ENCODE measurements at places on chromosomes 1 and 21. TPM values are rescaled to one million over a fixed set of nuclear protein-coding genes. Genes with fewer than 3 reads are reported as not detected.
A peak's percentile ranks its signal among the peaks of the same experiment; 100 is the strongest.

DNA sequence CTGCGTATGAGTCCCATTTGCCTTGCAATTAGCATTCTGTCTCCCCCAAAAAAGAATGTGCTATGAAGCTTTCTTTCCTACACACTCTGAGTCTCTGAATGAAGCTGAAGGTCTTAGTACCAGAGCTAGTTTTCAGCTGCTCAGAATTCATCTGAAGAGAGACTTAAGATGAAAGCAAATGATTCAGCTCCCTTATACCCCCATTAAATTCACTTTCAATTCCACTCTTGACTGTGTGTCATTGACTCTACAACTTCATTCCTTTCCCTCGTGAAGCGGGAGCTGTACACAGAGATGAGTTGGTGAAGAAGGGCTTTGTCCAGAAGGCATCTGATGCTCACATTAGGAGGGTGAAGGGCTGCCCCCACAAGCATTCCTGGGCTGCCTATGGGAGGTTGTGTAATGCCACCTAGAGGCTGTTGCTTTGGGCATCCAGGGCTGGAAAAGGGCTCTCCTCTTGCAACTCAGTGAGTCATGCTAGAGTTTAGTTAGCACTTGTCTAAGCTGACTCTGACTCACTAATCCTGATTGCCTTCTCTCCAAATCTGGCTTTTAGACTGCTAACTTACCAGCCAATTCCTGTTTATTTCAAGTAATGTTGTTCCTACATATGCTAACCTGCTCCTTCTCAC, 1.8 kb downstream of the SPRR1B start:
- H3K27me3 ChIP-seq = no peaks in the 10 kb centered on the region
- no peak overlapping the region for H3K4me3 ChIP-seq
- H3K36me3 ChIP-seq = no peaks in the 10 kb centered on the region
- no peak overlapping the region for H3K27ac ChIP-seq
- DNase-seq = peak; percentile 83
- H3K4me1 ChIP-seq = no peaks in the 10 kb centered on the region

DNA sequence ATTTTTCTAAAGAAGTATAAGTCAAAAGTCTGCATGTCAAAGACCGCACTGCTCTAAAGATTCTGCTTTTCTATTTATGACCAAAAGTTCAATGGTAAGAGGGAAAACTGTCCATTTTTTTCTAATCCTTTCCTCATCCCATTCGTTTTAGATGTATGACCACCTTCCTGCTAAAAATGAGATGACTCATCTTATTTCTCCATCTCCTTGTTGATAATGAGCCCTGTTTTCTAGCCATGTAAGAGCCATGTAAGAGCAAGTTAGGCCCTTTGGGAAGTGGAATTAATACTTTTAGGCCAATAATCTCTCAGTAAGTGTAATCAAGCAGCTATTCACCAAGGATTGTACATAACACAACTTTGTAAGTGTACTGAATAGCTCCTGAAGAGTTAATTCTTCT, 475.6 kb upstream of the B3GALT2 start:
- H3K4me1 ChIP-seq = no peaks in the 10 kb centered on the region
- H3K27me3 ChIP-seq = no peaks in the 10 kb centered on the region
- no peak for DNase-seq
- no peak overlapping the region for H3K27ac ChIP-seq

GRCh38 chr1:36377791-36378492, 7.8 kb downstream of the STK40 start:
- DNase-seq = no peak
- H3K4me1 ChIP-seq = peaks cover 22% of the 10 kb centered on the region
- H3K4me3 ChIP-seq = no peak overlapping the region
- H3K27me3 ChIP-seq = no peaks in the 10 kb centered on the region
- no peak overlapping the region for H3K27ac ChIP-seq

- H3K4me3 ChIP-seq = peak overlapping the region; percentile 67
- H3K27me3 ChIP-seq = peaks cover 41% of the 10 kb centered on the region
- DNase-seq = peak; percentile 85
- H3K4me1 ChIP-seq = peaks cover 19% of the 10 kb centered on the region
These were observed 36.4 kb upstream of the HHAT start for GRCh38 chr1:210292231-210292871.

DNA sequence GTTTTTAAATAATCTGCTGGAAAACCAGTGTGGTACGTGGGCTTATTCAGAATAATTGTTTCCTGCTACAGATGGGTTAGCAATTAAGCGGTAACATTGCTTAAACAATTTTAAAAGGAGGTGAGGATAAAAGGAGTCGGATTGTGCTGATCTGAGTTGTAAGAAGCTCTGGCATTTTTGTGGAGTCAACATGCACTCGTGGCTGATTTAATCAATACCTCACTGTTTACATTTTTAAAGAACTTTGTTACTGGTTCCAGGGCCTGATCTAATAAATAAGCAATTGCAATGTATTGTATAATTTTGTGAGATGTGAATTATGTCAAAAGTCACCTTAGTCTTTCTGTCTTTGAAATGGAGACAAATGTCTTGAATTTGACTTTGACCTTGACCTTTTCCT, 474.0 kb downstream of the SETD4 start:
- no peak for DNase-seq
- no peaks in the 10 kb centered on the region for H3K4me1 ChIP-seq
- H3K36me3 ChIP-seq = no peaks in the 10 kb centered on the region
- H3K27me3 ChIP-seq = no peaks in the 10 kb centered on the region

DNA sequence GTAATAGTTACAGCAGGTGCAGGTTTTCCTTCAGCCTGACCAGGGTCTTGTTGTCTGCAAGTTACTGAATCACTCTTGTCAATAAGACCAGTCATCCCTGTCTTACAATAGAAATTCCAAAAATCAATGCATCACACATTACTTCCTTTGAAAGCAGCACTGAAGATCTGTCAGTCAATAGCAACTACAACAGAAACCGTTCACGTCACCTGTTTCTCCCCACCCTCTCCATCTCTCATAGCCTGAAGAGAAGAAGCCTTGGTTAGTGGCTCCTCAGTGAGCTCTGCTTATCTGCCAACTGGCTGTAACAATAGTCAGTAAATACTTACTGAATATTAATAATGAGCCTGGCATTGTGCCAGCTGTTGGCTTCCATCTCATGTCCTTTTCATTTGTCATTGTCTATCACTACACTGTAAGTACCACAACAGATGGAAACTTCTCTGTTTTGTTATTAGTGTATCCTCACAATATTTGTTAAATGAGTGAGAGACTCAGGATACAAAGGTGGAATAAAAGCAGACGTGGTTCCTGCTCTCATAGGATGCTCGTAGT, 195.2 kb downstream of the S1PR1 start:
- DNase-seq = no peak
- H3K4me3 ChIP-seq = no peak overlapping the region
- no peaks in the 10 kb centered on the region for H3K36me3 ChIP-seq
- H3K4me1 ChIP-seq = no peaks in the 10 kb centered on the region
- no peak overlapping the region for H3K27ac ChIP-seq

Gene LHX4
- total RNA-seq = not detected

Gene LCE4A
- total RNA-seq = not detected

DNA sequence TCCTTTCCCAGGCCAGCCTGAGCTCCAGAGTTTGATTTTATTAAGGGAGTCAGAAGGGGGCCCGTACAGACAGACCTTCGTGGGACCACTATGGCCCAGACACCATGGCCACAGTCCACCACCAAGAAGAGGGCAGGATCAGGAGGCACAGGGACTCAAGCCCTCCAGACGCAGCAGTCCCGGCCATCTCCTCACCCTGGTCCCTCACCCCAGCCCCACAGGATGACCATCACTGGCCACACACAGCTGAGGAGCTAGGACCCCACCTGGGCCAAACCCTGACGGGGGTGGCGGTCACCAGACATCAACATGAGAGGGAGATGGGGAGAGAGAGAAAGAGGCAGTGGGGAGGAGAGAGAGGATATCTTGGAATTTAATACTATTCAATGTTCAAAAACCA, 29.2 kb upstream of the AGPAT3 start:
- H3K36me3 ChIP-seq = no peaks in the 10 kb centered on the region
- no peaks in the 10 kb centered on the region for H3K4me1 ChIP-seq
- H3K4me3 ChIP-seq = no peak overlapping the region
- no peak overlapping the region for H3K27ac ChIP-seq

Gene RGS8
- not detected for total RNA-seq

Gene ALG14
- total RNA-seq = 1.4 TPM

DNA sequence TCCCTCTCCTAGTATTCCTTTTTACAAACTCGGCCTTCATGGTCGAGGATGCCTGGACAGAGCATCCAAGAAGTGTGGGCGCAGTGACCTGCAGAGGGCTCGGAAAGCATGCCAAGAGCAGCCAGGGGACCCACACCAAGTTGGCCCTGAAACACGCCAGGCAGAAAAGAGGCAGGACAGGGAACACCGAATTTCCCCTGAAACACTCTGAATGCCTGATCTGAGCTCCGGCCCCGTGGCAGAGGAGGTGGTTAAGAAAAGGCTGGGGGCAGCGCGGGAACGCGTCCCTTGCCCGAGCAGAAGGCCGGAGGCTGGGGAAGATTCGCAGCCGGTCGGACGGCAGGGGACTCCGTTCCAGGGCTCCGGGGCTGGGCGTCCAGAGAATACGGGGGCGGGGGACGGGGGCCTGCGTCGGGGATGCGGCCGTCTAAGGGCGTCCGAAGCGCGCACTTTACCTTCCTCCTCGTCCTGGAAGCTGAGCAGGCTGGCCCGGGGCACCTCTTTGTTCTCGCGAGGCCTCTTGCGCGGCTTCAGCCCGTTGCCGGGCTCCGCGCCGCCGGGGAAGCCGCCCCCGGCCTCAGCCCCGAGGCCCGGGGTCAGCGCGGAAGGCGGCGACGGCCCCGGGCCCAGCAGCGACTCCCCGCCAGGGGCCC, 558 bp downstream of the PAXBP1 start:
- no peaks in the 10 kb centered on the region for H3K27me3 ChIP-seq
- H3K4me1 ChIP-seq = peaks cover 21% of the 10 kb centered on the region
- DNase-seq = peak; percentile 85
- peak overlapping the region; percentile 93 for H3K4me3 ChIP-seq
- peak overlapping the region; percentile 80 for H3K27ac ChIP-seq

DNA sequence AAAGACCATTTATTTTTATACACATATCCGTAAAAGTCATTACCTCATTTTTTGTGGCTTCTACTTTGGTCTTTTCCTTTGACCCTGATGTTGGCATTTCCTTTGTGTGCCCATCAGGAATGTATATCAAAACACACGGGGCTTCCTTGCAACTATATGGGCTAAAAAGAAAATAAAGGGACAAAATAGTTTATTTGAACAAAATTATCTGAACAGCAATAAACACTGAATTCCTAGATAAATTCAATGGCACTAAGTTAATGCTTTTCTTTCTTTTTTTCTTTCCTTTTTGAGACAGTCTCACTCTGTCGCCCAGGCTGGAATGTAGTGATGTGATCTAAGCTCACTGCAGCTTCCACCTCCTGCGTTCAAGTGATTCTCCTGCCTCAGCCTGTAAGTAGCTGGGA, 45.2 kb downstream of the EPRS1 start:
- H3K27me3 ChIP-seq = no peaks in the 10 kb centered on the region
- no peak overlapping the region for H3K27ac ChIP-seq
- H3K4me1 ChIP-seq = peaks cover 3% of the 10 kb centered on the region
- H3K36me3 ChIP-seq = peaks cover 75% of the 10 kb centered on the region
- no peak for DNase-seq
- H3K4me3 ChIP-seq = no peak overlapping the region

Gene LORICRIN
- not detected for total RNA-seq

Gene LRRC71
- total RNA-seq = 0.59 TPM

Gene FCRL6
- not detected for total RNA-seq

- H3K4me3 ChIP-seq = no peak overlapping the region
- no peak for DNase-seq
- no peak overlapping the region for H3K27ac ChIP-seq
- no peaks in the 10 kb centered on the region for H3K27me3 ChIP-seq
- H3K36me3 ChIP-seq = no peaks in the 10 kb centered on the region
- no peaks in the 10 kb centered on the region for H3K4me1 ChIP-seq
These were observed 72.8 kb upstream of the KCNJ15 start for GRCh38 chr21:38183961-38184360.

Gene MXRA8
- 689 TPM for total RNA-seq

DNA sequence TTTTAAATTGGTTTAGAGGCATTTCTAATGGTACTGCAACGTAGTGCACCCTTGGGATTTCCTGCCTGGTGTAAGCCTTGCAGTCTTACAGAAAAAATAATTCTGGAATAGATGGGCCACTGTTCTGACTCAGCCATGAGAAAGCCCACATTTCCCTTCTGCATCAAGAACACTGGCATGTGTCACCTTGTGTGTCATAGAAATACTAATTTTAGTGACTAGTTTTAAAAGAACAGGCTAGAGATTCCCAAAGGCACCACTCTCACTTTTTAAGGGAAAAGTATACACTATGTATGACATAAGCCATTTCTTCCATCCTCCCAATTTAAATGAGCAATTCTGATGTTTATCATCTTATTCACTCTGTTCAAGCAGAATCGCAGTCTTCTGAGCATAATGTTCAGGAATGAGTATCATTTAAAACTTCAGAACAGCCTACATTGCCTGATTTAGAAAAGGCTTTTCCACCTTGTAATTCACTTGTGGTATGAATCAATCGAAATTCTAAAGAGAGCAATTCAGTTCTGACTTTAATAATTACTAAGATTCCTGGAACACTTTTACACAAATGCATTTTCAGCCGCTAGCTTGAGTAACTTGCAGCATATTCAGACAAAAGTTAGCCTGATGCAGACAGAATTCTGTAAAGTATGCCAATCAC, 18.8 kb downstream of the RGS13 start:
- H3K4me1 ChIP-seq = peaks cover 11% of the 10 kb centered on the region
- H3K36me3 ChIP-seq = no peaks in the 10 kb centered on the region
- no peak overlapping the region for H3K4me3 ChIP-seq
- H3K27me3 ChIP-seq = no peaks in the 10 kb centered on the region
- H3K27ac ChIP-seq = peak overlapping the region; percentile 18
- DNase-seq = peak; percentile 55

- no peak overlapping the region for H3K4me3 ChIP-seq
- peaks cover 50% of the 10 kb centered on the region for H3K4me1 ChIP-seq
- peak overlapping the region; percentile 19 for H3K27ac ChIP-seq
- peak; percentile 74 for DNase-seq
These were observed 103.2 kb upstream of the JUN start for GRCh38 chr1:58887059-58887458.

DNA sequence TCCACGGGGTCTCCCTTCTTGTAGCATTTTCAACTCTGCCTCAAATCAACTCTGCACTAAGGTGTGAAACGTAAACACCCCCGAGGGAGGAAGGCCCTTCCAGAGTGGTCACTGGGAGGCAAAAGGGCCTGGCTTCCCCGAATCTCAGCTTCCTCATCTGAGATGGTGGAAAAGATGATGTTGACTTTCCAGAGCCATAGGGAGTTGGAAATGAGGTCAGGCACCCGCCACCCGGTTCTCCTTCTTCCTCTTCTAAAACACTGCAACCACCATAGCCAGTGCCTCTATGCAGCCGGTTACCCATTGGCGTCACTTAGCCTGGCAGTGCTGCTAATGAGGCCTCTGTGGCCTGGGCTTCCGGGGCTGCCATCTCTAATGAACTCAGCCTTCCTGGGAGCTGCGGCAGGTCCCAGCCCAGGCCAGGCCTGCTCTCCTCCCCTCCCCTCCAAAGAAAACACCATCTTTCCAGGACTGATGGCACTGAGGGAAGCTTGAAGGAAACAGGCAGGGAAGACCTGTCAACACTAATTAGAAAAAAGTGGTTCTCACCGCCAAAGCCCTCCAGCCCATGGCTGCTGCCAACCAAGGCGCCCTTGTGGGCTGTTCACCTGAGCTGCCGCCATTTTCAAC, 175.0 kb downstream of the KAZN start:
- no peak overlapping the region for H3K27ac ChIP-seq
- no peak for DNase-seq
- H3K4me1 ChIP-seq = no peaks in the 10 kb centered on the region
- H3K27me3 ChIP-seq = no peaks in the 10 kb centered on the region
- H3K36me3 ChIP-seq = no peaks in the 10 kb centered on the region

Gene EXO5
- 12.3 TPM for total RNA-seq

GRCh38 chr1:211331011-211331709, 4.5 kb downstream of the TRAF5 start:
- peak; percentile 79 for DNase-seq
- no peak overlapping the region for H3K4me3 ChIP-seq
- H3K36me3 ChIP-seq = no peaks in the 10 kb centered on the region
- peaks cover 15% of the 10 kb centered on the region for H3K4me1 ChIP-seq
- no peak overlapping the region for H3K27ac ChIP-seq
- H3K27me3 ChIP-seq = no peaks in the 10 kb centered on the region

Gene CLCA1
- not detected for total RNA-seq
